LNCaP clone FGC (cell line): ENCODE measurements at places on chromosomes 7 and 10.

GRCh38 chr7:18890134-18890533, 227.3 kb downstream of the TWIST1 start:
- no peak for DNase-seq

GRCh38 chr7:94898340-94898739, 9.1 kb upstream of the PPP1R9A start:
- no peak for DNase-seq

GRCh38 chr10:110011681-110012080, 3.9 kb downstream of the ADD3 start:
- DNase-seq: peak; percentile 72

DNA sequence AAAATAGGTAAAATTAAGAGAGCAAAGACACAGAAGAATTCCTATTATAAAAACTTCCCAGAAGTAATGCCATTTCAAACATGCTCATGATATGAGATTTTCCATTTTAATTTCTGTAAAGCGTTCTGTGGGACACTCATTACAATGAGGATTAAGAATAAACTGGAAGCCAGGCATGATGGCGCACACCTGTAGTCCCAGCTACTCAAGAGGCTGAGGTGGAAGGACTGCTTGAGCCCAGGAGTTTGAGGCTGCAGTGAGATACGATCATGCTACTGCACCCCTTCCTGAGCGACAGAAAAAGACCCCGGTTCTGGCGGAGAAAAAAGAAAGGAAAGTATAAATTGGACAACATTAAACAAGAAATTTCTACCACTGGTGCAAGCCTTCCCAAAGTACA, 1.5 kb downstream of the DNA2 start:
- no peak for DNase-seq

DNA sequence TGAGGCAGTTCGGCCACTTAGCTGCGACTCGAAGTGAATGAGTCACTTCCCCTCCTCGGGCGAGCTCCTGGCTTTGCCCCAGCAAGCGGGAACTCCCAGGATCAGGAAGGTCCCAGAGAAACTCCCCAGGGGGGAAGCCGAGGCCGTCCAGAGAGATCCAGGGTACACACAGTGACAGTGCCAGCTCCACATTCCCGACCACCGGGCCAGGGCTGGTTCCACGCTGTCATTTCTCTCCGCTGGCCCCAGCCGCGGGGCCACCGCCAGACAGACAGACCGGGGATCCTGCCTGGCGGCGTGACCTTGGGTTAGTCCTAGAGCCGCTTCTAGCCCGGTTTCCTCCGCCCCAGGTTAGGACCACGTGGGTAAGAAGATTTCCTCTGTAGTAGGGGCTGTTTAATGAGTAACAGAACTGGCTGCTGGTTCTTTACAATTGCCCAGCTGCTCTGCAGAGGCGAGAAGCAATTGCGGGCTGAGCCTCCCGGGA, 463 bp upstream of the UPP1 start:
- no peak for DNase-seq
